Stimulated activated naive CD4-positive, alpha-beta T cell treated with Interleukin-2 at 50 U/mL for 16 hours (primary cell): ENCODE measurements at places on chromosomes 4 and X.

GRCh38 chr4:75722417-75722816 is 2.0 kb upstream of the USO1 start:
- DNase-seq, result no peak

DNA sequence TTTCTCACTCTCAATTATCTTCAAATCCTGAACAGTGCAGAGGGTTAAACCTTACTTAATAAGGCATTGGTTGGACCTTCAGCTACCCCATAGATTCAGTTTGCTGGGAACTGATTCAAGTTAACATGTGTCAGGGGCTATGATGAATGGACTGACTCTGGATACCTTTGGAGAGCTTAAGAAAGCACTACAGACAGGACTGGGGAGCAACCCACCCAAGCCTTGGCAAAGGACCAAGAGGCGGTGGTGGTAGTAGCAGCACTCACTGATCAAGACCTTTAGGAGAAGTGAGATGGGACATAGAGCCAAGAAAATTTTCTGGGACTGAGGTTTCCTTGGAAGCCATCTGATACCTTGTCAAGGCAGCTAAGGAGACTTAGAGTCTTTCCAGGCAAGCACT is 43.0 kb upstream of the TAPT1 start:
- DNase-seq, result no peak

DNA sequence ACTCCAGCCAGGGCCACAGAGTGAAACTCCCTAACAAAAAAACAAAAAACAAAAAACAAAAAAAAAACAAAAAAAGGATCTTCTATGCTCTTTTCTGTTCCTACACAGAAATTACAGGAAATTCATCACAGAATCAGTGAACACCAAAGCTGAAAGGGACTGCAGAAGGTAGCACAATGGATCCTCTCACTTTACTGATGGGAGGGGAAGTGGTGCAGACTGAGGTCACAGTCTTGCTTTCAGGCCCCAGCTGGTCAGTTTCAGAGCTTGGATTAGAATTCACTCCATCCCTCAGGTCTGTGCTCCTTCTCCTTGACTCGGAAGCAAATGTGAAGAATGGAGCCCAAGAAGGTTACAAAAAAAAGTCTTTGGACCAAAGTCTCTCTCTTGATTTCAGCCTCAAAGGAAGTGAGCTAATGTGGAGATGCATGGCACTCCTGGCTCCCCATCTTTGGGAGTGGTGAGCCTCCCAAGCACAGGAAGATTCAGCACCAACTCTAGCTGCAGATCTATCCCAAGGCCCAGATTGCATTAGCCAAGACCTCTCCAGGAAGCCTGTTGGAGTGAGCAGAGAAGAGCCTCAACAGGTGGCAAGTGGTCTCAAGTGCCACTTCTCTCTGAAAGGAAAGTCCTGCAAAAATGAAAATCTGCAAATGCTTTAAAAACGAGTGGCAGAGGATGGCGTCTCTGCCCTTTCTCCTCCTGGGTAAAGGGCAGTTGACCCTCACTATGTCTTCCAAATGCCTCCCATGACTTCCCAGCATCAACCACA is 176.0 kb downstream of the MAML3 start:
- no peak for DNase-seq

DNA sequence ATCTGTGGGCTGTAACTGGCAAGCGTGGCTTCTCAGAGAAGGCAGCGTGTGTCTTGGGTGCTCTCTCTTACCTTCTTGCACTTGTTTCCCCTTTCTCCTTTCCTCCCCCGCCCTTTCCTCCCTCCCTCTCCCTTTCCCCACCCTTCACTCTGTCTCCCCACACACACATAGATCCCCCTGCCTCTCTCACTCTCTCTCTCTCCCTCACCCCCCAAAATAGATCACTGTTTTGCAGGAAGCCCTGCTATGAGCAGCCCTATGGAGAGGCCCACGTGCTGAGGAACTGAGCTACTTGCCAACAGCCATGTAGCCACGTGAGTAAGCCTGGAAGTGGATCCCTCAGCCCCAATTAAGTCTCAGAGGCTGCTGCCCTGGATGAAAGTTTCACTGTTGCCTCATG is 4.3 kb upstream of the PNMA6E start:
- no peak for DNase-seq

- no peak for DNase-seq
Measured at GRCh38 chrX:12701628-12702027, 89.6 kb upstream of the PRPS2 start.

DNA sequence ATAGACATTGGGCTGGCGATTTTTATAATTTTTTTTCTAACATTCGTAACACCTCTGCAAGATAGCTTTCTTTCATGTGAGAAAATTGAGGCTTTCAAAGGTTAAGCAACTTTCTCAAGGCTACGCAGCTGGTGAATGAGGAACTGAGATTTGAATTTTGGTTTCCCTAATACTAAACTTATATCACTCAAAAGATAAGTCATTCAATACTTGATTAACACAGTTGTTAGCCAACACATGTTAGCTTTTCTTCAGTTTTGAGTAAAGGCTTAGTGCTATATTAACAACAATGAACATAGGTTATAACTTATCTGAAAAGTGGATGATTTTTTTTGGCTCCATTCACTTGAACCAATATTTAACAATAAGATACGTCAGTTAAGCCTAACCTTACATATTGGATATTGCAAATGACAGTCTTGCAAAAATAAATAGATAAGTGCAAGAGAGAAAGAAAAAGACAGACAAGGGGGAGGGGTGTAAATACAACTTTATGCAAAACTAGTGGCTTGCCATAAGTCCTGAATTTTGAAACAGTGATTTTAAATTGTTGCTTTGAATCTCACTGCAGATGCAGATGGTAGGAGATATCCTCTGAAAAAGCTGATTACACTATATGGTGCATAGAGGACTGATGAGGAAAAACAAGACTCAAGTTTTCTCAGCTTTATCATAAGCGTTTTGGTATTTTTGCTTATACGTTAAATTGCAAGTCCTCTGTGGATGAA is 11.1 kb upstream of the GPM6A start:
- DNase-seq, result no peak

DNA sequence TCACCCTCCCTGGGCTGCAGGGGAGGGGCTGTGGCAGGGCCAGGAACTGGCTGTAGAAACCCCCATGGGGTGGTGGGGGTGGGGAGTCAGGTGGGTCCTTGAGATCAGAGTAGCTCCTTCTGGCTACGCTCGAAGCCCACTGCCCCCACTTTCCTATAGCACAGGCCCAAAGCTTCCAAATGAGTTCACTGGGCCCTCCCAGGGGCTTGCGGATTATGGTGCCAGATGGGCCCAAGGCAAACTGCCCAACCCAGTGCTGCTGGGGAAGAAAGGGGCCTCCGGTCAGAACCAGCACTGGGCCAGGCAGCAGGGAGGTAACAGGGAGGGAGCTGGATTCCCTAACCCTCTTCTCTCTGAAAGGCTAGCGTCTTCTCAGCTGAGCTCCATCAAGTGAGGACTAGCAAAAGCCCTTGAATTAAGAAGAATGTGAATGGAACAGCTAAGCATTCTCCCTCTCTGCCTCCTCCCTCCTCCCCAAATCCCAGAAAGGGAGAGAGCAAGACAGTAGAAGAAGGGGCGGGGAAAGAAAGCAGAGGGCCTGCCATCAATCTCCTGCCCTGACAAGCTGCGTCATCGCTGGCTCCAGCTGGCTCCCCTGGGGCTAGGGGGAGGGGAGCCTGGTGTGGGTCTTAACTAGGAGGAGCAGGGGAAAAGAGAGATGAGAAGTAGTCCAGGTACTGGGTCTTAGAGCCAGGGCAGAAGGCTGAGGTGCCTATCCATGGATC is 34.7 kb downstream of the FRMPD3 start:
- DNase-seq, result no peak

- DNase-seq, result no peak
Measured at GRCh38 chr4:83231620-83232076, 53.0 kb downstream of the COQ2 start.

- no peak for DNase-seq
Measured at GRCh38 chrX:71298119-71298518, 3.4 kb upstream of the ITGB1BP2 start.
